ENCODE measurements at places on chromosomes 7 and 10. TPM values are rescaled to one million over a fixed set of nuclear protein-coding genes. Genes with fewer than 3 reads are reported as not detected.

GRCh38 chr7:149735779-149736477, 37.5 kb downstream of the ZNF467 start:
- H3K36me3 ChIP-seq: no peaks in the 10 kb centered on the region
- DNase-seq: no peak

GRCh38 chr10:94041206-94041605, 47.5 kb downstream of the PLCE1 start:
- DNase-seq: no peak
- H3K4me1 ChIP-seq: no peaks in the 10 kb centered on the region
- H3K4me3 ChIP-seq: no peak overlapping the region
- H3K27me3 ChIP-seq: no peaks in the 10 kb centered on the region
- H3K36me3 ChIP-seq: no peaks in the 10 kb centered on the region

DNA sequence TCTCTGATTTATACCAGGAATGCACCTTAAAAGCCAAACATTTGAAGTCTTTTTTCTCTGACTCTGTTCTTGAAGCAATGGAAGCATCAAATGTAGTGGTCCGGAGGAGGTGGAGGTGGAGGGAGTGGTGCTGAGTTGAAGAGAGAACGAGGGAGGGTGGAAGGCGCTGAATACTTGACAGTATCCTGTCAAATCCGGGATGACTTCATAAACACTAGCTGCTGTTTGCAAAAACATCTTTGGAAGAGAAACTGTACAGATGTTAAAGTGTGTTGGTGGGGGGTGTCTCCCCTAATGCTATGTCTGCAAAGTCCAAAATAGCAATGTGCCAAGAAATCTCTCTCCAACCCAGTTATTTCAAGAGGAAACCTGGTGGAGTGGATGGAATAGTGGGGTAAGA, 328.5 kb upstream of the AUTS2 start:
- no peak for DNase-seq
- H3K4me1 ChIP-seq: no peaks in the 10 kb centered on the region
- H3K4me3 ChIP-seq: no peak overlapping the region
- no peak overlapping the region for H3K27ac ChIP-seq
- H3K36me3 ChIP-seq: no peaks in the 10 kb centered on the region

- H3K27ac ChIP-seq: no peak overlapping the region
- H3K4me3 ChIP-seq: no peak overlapping the region
- no peak for DNase-seq
- no peaks in the 10 kb centered on the region for H3K4me1 ChIP-seq
- H3K36me3 ChIP-seq: no peaks in the 10 kb centered on the region
- H3K27me3 ChIP-seq: no peaks in the 10 kb centered on the region
Observed at GRCh38 chr7:41002741-41003610, 699.9 kb downstream of the INHBA start.

GRCh38 chr10:71697938-71698709, 21.5 kb downstream of the C10orf105 start:
- DNase-seq: no peak
- no peaks in the 10 kb centered on the region for H3K27me3 ChIP-seq
- H3K4me3 ChIP-seq: no peak overlapping the region
- no peaks in the 10 kb centered on the region for H3K4me1 ChIP-seq

- H3K36me3 ChIP-seq: no peaks in the 10 kb centered on the region
- no peaks in the 10 kb centered on the region for H3K27me3 ChIP-seq
Observed at GRCh38 chr7:36533717-36534116, 144.1 kb downstream of the ANLN start.

PLEKHS1 gene
- 23.6 TPM for total RNA-seq

SAP25 gene
- total RNA-seq: 2.2 TPM

MMP21 gene
- 0.59 TPM for total RNA-seq
